ENCODE measurements at places on chromosomes 13 and 19.
A peak's percentile ranks its signal among the peaks of the same experiment; 100 is the strongest.

DNA sequence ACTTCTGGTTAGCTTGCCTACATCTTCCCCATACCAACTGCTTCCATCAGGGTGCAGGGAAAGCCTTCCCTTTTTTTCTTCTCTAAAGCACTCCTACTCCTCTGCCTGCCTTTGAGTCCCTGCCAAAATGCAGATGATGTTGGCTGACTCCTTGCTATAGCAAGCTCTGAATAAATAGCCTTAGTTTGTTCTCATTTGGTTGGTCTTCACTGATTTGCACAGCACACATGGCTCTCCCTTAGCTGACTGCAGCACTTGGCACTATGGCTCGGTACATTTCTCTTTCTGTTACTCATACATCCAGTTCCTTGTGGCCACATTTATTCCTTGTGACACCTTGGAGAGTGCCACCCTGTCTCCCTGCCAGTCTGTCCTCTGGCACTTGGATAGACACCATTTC, 249.8 kb downstream of the DCLK1 start:
- DNase-seq = no peak

- peak; percentile 68 for DNase-seq
These were observed 2823.7 kb upstream of the PCDH20 start for GRCh38 chr13:64239372-64239771.

- no peak for DNase-seq
These were observed 135.6 kb downstream of the SLC7A1 start for GRCh38 chr13:29459813-29460355.

DNA sequence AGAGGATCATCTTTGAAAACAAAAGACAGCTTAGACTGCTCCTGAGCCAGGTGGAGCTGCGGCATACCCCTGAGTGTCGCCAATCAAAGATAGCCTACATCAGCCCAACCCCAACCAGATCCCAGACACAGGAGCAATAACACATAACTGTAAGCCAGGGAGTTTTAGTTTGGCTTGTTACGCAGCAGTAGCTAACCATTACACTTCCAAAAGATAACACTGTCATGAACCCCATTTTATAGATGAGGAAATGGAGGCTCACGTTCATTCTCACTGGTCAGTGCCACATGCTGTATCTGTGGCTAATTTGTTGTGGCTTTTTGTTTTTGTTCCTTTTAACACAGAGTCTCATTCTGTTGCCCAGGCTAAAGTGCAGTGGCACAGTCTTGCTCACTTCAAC, 47.3 kb downstream of the TINCR start:
- DNase-seq = no peak

- DNase-seq = no peak
These were observed 115.2 kb downstream of the LMO7 start for GRCh38 chr13:75751350-75751749.

DNA sequence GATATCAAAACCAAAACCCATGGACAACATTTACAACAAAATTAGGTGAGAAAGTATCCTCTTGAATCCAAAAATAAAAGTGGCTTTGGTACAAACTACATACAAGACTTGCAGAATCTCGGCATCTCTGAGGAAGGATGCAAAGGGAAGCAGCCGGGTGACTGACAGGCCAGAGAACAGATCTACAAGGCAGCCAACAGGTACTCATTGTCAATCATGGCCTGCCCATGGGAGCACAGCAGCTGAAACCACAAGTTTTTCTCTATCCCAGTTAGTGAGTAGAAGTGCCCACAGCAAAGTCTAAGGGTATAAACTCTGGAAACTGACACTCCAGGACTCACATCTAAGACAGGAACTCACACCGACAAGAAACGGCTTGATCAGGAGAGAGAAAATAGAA, 74.5 kb downstream of the TBC1D4 start:
- no peak for DNase-seq

DNA sequence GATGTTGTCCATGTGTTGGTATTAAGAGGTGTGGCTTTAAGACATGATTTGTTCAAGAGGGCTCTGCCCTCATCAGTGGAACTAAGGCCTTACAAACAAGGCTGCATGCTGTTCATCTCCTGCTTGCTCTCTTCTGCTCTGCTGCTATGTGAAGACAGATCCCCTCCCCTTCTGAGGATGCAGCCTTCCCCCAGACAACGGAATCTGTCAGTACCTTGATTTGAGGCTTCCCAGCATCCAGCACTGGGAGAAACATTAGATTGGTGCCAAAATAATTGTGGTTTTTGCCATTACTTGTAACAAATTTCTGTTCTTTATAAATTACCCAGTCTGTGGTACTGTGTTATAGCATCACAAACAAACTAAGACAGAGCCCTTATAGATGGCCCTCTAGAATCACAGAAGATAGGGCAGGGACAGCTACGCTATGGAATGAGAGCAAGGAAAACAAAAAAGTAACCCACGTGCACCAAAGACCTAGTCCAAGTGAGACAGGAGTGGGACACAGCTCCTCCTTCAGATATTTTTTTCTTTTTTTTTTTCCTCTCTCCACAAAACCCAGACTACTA, 151.5 kb upstream of the RXFP2 start:
- DNase-seq = no peak

DNA sequence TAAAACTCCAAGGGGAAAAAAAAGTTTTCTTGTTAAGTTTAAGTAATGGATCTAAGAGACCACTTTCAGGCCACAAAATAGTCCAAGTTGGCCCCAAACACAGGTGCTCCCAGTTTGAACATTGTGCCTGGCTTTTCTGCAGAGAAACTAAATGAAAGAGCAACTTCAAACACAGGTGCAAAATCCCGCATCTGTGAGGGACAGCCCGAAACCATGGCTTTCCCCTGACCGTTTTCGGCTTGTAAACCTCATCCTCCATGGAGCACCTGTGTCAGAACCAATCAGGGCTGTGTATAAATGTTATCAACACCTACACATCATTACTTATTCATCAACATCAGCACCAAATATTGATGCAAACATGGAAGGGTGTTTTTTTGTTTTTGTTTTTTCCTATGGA, 126.8 kb upstream of the OBI1 start:
- no peak for DNase-seq

DNA sequence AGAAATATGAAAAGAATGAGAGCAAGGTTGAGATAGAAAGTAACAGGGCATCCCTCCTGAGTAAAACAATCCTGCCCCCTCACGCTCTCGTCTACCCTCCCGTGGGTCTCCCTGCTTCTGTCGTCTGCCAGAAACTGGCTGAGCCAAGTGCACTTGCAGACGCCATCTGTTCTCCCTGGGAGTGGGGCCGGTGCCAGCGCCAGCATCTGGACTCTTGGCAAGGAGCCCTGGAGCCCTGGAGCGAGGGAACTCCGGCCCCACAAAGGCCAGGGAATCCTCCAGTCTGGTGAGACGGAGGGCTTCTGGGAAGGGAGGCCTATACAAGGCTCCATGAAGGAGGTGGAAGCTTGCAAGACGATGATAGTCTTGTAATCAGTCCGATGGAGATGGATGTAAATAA, 2.3 kb upstream of the TMEM91 start:
- peak; percentile 72 for DNase-seq

DNA sequence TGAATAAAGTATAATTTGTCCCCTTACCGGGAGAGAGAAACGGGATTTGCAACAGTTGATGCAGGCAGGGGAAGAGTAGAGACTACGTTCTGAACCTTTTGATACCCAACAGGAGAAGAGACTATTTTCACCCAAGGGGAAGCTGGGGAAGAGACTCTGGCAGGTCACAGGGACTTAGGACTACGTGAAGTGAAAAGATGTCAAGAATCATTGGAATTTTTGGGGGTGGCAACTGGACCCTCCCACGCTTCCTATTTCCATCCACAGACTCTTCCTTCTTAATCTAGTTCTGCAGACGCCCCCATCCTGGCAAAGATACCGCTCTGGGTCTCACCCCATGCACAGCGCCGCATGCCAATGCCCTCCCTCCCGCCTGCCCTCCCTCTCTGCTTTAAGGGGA, 13.8 kb downstream of the CABP5 start:
- no peak for DNase-seq

DNA sequence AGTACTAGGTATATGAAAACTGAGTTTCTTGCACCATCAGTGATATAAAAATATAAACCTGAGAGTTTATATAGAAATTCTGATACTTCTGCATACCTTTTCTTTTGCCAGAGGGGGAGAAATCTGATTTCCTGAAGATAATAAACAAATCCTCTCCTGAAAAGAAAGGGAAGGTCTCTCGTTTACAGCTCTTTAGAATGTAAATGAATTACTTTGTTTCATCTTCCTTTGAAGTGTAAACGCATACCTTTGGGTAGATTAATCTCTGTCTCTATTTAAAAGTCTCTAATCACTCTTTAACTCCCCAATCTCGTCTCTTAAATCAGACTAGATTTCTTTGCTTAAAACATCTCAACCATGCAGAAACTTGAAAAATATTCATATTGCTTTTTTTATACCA, 1092.9 kb downstream of the SLITRK5 start:
- no peak for DNase-seq

DNA sequence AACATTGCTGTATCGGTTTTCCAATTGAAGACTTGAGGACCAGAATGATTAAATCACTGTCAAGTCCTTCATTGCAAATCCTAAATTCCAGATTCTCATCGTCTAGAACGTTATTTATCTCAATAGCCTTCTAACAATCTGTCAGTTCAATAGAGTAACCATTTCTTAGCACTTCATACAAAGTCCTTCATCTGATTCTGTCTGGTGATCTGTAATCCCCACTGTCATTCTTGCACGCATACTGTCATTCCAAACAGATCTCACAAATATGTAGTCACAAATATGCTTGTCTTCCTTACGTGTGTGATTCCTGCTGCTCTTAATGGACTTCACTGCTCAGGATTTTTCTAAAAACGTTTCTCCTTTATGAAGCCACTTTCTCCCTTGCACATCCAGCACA, 1197.5 kb downstream of the EFNB2 start:
- DNase-seq = no peak

- no peak for DNase-seq
These were observed 8.3 kb downstream of the LSM7 start for GRCh38 chr19:2320049-2320448.

- no peak for DNase-seq
These were observed 102.0 kb downstream of the ERCC5 start for GRCh38 chr13:102947745-102948405.

DNA sequence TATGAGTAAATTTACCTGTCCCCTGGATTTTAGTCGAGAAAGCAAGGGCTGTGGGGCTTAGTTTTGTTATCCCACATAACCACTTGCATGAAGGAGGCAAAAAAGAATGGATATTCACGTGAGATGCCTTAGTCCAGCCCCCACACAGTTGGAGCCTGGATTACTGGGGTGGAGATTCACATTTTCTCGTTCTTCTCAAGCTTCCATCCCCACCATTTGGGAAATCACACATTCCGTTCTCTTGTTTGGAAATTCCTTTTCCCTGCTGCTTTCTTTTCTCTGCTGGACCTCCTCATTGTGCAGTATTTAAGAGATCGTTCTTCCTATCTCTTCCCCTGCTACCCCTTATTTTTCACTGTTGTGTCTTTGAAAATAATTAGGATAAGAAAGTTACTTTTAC, 45.1 kb upstream of the FARP1 start:
- no peak for DNase-seq

GRCh38 chr13:103883164-103883563, 816.9 kb upstream of the SLC10A2 start:
- peak; percentile 49 for DNase-seq

- DNase-seq = no peak
These were observed 18.1 kb upstream of the UBE2L5 start for GRCh38 chr13:30404207-30404606.

- DNase-seq = peak; percentile 30
These were observed at the start of gene TRIP10 for GRCh38 chr19:6739390-6739882. Gene TRIP10 (plus strand): TSS chr19:6739680. CDS start chr19:6739762, 82 bp downstream.

DNA sequence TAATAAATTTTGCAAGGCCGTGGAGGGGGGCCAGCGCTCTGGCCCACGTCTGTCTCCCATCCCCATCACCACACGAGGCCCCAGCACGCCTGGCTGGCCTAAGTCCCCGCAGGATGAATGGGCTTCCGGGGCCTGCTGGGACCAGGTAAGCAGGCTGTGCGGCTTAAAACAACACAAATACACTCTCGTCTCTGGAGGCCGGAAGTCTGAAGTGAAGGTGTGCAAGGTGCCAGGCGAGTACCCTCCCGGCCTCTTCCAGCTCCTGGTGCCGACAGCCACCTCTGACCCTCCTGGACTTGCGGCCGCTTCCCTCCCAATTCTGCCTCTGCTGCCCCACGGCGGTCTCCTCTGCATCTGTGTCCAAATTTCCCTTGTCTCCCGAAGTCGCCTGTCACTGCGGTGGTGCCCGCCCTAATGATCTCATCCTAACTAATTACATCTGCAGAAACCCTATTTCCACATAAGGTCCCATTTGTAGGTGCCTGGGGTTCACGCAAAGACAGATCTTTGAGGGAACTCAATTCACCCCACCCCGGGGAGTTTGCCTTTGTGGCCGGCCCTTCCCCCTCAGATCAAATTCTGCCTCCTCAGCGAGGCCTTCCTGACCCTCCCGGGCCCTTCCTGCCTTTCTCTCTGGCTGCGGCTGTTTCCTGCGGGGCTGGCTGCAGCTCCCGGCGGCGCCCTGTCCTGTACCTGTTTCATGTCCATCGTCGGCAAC, 8.1 kb upstream of the PTBP1 start:
- no peak for DNase-seq

DNA sequence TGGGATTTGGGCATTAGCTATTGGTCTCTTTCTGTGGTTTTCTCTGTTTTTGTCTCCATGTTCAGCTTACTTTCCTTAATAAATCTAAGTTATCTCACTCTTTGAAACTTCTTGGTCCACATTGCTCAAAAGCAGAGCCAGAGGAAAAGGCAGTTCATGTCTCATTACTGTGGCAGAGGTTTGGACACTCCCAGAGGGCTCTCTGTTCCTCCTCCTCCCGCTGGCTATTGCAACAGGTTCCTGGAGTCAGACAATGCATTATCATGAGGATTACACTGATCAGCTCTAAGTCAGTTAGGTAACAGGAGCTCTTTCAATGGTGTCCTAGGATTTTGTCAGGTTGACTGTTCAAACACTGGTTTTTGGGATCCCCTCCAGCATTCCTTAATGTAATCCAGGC, 298.8 kb downstream of the NDFIP2 start:
- peak; percentile 32 for DNase-seq

GRCh38 chr19:51173681-51174080, 31.6 kb downstream of the SIGLEC7 start:
- DNase-seq = no peak

GRCh38 chr19:4633140-4633967, 6.0 kb upstream of the TNFAIP8L1 start:
- DNase-seq = peak; percentile 60

GRCh38 chr19:49125025-49125731, 5.8 kb downstream of the PPFIA3 start:
- DNase-seq = no peak

DNA sequence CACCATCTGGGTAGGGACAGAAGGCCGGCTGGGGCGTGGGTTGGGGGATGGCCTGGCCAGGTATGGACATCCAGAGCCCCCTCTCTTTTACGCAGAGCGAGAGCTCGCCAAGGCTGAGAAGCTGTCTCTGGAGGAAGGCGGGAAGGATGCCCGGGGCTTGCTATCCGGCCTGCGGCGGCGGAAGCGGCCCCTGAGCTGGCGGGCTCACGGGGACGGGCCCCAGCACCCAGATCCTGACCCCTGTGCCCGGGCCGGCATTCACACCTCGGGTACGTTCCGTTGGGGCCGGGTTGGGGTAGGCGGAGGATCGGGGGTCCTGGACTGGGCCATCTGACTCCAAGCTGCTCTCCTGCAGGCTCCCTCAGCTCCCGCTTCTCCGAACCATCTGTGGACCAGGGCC, 8.7 kb upstream of the SCN1B start:
- no peak for DNase-seq
